Nephron progenitor cell (in vitro differentiated cells): ENCODE measurements at places on chromosomes 6 and 20.
A peak's percentile ranks its signal among the peaks of the same experiment; 100 is the strongest.

DNA sequence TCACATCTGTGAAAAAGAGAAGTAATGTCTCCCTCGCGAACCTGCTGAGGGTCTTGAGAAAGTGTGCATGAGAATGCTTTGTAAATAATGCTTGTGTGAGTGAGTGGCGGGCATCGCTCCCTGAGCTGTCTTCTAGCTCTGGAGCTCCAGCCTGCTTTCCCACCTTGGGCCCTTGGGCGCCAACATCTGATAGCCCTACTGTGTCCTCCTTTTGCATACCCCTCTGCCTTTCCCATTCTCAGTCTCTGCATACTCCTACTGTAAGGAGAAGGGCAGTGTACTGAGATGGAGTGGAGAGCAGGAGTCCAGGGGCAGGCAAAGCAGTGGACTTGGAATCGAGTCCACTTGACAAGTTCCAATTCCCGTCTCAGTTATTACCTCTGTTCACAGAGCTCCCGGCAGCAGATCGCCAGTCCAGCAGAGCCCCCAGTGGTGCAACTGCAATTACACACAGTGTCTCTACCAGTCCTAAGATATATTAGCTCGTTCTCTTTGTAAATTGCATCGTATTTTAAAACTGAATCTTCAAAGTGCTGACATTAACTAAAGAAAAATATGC, 847 bp upstream of the NCR2 start:
- DNase-seq, result no peak
- no peak overlapping the region for H3K27ac ChIP-seq
- no peak overlapping the region for H3K4me3 ChIP-seq
- H3K4me1 ChIP-seq, result peaks cover 49% of the 10 kb centered on the region

- DNase-seq, result no peak
- peaks cover 12% of the 10 kb centered on the region for H3K4me1 ChIP-seq
- no peak overlapping the region for H3K4me3 ChIP-seq
- peaks cover 5% of the 10 kb centered on the region for H3K27me3 ChIP-seq
- no peaks in the 10 kb centered on the region for H3K36me3 ChIP-seq
Observed at GRCh38 chr6:9139746-9140145, 704.4 kb upstream of the SLC35B3 start.

DNA sequence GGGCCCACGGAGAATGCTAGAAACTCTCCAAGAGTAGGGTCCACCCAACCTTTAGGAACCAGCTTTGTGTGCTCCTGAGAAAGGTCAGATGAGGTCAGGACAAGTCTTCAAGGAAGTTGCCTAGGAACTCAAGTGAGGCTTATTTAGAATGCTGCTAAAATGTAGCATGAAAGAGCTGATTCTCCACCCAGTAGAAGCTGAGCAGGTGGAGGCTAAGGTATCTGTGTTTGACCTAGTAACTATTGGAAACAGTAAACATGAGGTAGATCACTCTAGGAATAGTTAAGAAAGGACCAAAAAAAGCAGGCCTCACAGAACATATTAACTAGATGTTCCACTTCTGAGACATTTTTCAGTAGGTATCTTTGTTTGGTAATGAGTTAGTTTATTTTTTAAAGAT, 13.9 kb downstream of the CEP43 start:
- peak overlapping the region; percentile 69 for H3K27ac ChIP-seq
- no peak for DNase-seq
- no peaks in the 10 kb centered on the region for H3K27me3 ChIP-seq
- peaks cover 77% of the 10 kb centered on the region for H3K36me3 ChIP-seq
- peaks cover 4% of the 10 kb centered on the region for H3K4me1 ChIP-seq
- no peak overlapping the region for H3K4me3 ChIP-seq

- H3K4me3 ChIP-seq, result no peak overlapping the region
- peaks cover 59% of the 10 kb centered on the region for H3K27me3 ChIP-seq
- DNase-seq, result no peak
Observed at GRCh38 chr20:49475292-49476015, 7.0 kb downstream of the KCNB1 start.

DNA sequence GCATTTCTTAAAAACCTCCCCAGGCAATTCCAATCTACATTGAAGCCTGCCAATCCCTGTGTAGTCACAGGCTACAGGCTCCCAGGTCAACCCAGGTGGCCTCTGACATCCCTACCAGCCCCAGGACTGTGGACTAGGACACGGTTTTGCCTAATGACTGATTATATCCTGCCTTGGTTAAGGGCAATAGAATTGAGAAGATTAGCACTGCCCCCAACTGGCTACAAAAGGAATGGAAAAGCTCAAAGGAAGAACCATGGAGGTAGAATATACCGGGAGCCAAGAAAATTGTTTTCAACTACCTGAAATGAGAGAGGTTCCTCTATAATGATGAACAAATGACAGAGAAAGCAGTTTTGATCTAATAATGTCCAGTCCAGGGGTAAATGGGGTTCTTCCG, 421.1 kb upstream of the AGPAT4 start:
- H3K36me3 ChIP-seq, result no peaks in the 10 kb centered on the region
- H3K4me3 ChIP-seq, result no peak overlapping the region
- DNase-seq, result no peak
- H3K27ac ChIP-seq, result no peak overlapping the region

DNA sequence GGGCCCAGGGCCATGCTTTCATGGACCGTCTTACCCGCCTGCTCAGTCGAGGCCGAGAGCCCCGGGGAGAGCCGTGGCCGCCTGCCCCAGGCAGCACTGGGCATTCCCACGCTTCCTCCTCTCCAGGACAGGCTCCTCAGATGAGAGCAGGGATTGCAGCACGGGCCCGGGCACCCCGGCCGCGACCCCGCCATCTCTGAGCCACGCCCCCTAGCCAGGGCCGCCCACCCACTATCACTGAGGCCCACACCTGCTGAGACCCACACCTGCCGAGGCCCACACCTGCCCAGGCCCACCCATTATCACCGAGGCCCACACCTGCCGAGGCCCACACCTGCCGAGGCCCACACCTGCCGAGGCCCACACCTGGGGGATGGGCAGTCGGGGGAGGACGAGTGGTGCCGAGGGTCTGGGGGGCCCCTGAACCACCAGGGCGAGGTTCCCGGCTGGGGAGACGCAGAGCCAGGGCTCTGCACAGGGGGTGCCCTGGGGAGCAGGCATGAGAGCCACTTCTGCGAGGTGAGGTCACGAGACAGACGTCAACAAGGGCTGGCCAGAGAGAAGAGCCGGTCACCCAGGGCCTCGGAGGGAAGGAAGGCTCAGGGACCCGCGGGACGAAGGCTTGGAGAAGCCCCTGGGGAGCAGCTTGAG, 235.6 kb downstream of the ERMARD start:
- H3K4me3 ChIP-seq, result no peak overlapping the region
- H3K4me1 ChIP-seq, result peaks cover 16% of the 10 kb centered on the region
- peaks cover 2% of the 10 kb centered on the region for H3K27me3 ChIP-seq
- no peaks in the 10 kb centered on the region for H3K36me3 ChIP-seq

- no peaks in the 10 kb centered on the region for H3K36me3 ChIP-seq
- peaks cover 43% of the 10 kb centered on the region for H3K27me3 ChIP-seq
- H3K4me3 ChIP-seq, result no peak overlapping the region
- H3K4me1 ChIP-seq, result no peaks in the 10 kb centered on the region
Observed at GRCh38 chr20:2032168-2032567, 38.3 kb upstream of the PDYN start.

- no peaks in the 10 kb centered on the region for H3K27me3 ChIP-seq
- no peak overlapping the region for H3K4me3 ChIP-seq
- H3K27ac ChIP-seq, result no peak overlapping the region
- no peak for DNase-seq
- no peaks in the 10 kb centered on the region for H3K36me3 ChIP-seq
Observed at GRCh38 chr6:65692109-65692508, 14.9 kb downstream of the EYS start.

DNA sequence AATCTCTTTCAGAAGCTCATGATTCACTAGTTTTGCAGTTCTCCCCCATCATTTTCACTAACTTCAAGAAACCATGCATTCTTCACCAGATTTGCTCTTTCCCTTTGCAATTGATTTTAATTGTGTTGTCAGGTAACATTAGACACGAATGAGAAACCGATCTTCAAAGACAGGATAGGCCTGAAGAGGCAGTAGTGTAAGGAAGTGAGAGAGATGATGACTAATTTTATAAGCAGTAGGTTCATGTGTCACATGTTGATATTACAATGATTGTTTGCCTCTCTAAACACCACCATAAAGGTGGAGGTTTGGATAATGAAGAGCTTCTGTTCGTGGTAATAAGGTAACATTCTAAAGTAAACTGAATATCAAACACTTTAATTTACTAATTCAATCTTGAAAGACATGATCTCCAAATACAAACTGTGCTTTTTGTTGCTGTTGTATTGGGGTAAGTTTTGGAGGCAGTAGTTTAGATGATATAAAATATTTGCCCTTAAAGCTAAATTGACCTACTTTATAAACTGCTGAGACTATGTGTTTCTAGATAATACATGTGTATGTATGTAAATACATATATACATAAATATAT, 207.2 kb downstream of the PHACTR1 start:
- no peaks in the 10 kb centered on the region for H3K4me1 ChIP-seq
- no peak overlapping the region for H3K27ac ChIP-seq
- H3K27me3 ChIP-seq, result peaks cover 19% of the 10 kb centered on the region

GRCh38 chr6:36997811-36998722, 7.4 kb upstream of the FGD2 start:
- H3K4me3 ChIP-seq, result peak overlapping the region; percentile 52
- no peak for DNase-seq
- H3K4me1 ChIP-seq, result peaks cover 73% of the 10 kb centered on the region
- no peaks in the 10 kb centered on the region for H3K36me3 ChIP-seq
- peak overlapping the region; percentile 87 for H3K27ac ChIP-seq
- peaks cover 16% of the 10 kb centered on the region for H3K27me3 ChIP-seq

GRCh38 chr6:83371423-83371822, 59.4 kb downstream of the ME1 start:
- H3K27me3 ChIP-seq, result no peaks in the 10 kb centered on the region
- H3K4me1 ChIP-seq, result no peaks in the 10 kb centered on the region
- DNase-seq, result no peak
- H3K27ac ChIP-seq, result no peak overlapping the region
- no peaks in the 10 kb centered on the region for H3K36me3 ChIP-seq
- H3K4me3 ChIP-seq, result no peak overlapping the region

GRCh38 chr6:90471263-90471662, 115.6 kb downstream of the MAP3K7 start:
- peaks cover 39% of the 10 kb centered on the region for H3K4me1 ChIP-seq
- no peak for DNase-seq
- peak overlapping the region; percentile 53 for H3K27ac ChIP-seq
- H3K4me3 ChIP-seq, result peak overlapping the region; percentile 7
- H3K36me3 ChIP-seq, result no peaks in the 10 kb centered on the region
- H3K27me3 ChIP-seq, result no peaks in the 10 kb centered on the region

GRCh38 chr20:63024573-63025392, 18.0 kb upstream of the BHLHE23 start:
- peaks cover 9% of the 10 kb centered on the region for H3K36me3 ChIP-seq
- no peak overlapping the region for H3K27ac ChIP-seq
- DNase-seq, result no peak
- H3K4me3 ChIP-seq, result no peak overlapping the region

GRCh38 chr20:31548820-31549512, 34.7 kb downstream of the HM13 start:
- peaks cover 34% of the 10 kb centered on the region for H3K4me1 ChIP-seq
- no peaks in the 10 kb centered on the region for H3K27me3 ChIP-seq
- H3K36me3 ChIP-seq, result peaks cover 61% of the 10 kb centered on the region
- H3K4me3 ChIP-seq, result peak overlapping the region; percentile 94
- H3K27ac ChIP-seq, result no peak overlapping the region

- H3K27me3 ChIP-seq, result peaks cover 13% of the 10 kb centered on the region
- DNase-seq, result no peak
- peaks cover 11% of the 10 kb centered on the region for H3K4me1 ChIP-seq
- no peaks in the 10 kb centered on the region for H3K36me3 ChIP-seq
- H3K27ac ChIP-seq, result no peak overlapping the region
- no peak overlapping the region for H3K4me3 ChIP-seq
Observed at GRCh38 chr6:34717466-34717865, 20.9 kb upstream of the ILRUN start.

- H3K27ac ChIP-seq, result no peak overlapping the region
- H3K4me1 ChIP-seq, result peaks cover 36% of the 10 kb centered on the region
- no peak overlapping the region for H3K4me3 ChIP-seq
- H3K36me3 ChIP-seq, result peaks cover 6% of the 10 kb centered on the region
Observed at GRCh38 chr6:112470376-112470775, 123.2 kb downstream of the RFPL4B start.

DNA sequence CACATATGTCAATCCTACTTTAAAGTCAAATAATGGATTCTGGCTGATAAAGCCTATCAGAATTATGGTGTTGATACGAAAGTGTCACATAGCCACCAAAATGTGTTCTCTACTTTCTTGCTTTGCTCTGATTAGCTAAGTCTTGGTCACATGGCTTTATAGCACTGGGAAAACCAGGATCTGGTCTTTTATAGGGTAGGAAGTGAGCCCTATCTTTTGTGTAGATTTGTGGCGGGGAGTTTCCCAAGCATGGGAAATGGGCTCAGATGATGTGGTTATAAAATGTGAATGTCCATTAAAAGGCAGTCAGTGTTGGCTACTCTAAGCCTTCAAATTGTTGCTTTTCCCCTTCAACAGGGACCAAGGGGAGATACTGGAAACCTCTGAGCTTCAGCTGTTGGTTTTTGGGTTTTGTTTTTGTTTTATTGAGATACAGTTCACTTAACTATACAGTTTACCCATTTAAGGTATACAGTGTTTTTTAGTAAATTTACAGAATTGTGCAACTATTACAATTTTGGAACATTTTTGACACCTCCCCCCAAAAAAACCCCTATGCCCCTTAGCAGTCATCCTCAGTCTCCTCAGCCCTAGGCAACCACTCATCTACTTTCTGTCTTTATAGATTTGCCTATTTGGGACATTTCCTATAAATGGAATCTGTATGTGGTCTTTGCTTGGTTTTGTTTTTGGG, 12.2 kb downstream of the RRP36 start:
- peak overlapping the region; percentile 51 for H3K27ac ChIP-seq
- H3K4me3 ChIP-seq, result no peak overlapping the region
- H3K27me3 ChIP-seq, result no peaks in the 10 kb centered on the region
- H3K4me1 ChIP-seq, result no peaks in the 10 kb centered on the region

DNA sequence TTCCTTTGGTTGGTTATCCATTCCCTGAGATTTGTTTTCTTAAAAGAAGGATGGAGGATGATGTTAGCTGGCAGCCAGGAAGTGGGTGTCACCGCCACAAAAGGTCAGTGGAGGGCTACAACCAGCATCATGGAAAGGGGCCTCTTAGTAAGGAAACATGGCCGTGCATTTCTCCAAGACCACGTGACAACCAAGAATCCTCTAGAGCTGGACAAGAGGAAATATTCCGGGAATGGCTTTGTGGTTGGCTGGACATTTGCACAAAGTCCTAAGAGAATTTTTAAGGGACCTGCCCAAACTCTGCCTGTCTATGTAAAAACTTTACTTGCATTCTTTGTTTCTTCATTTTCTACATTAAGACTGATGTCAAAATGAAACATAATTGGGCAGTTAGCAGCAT, 399.9 kb upstream of the MARCKS start:
- no peak for DNase-seq
- H3K36me3 ChIP-seq, result no peaks in the 10 kb centered on the region
- no peak overlapping the region for H3K27ac ChIP-seq
- no peak overlapping the region for H3K4me3 ChIP-seq
- peaks cover 22% of the 10 kb centered on the region for H3K4me1 ChIP-seq

DNA sequence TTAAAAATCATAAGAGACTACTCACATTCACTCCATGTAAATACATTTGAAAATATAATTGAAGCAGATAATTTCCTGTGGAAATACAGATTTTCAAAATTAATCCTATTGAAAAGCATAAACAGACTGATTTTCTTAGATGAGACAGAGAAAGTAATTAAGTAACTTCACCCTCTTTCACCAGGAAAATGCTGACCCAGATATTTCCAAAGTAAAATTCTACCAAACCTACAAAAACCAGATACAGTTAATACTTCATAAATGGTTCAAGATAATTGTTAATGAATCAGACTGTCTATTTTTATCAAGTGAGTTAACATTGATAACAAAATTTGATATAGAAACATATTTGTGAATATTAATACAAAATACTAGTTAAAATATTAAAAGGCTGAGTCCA, 233.5 kb upstream of the KHDRBS2 start:
- H3K4me1 ChIP-seq, result peaks cover 12% of the 10 kb centered on the region
- no peak for DNase-seq
- H3K36me3 ChIP-seq, result no peaks in the 10 kb centered on the region
